ENCODE measurements at places on chromosomes 6 and 20.

- ATAC-seq = no peak
Observed at GRCh38 chr20:15439551-15439950, 1102.1 kb upstream of the FLRT3 start.

GRCh38 chr20:61576372-61576771 is 324.3 kb downstream of the CDH4 start:
- no peak for ATAC-seq

DNA sequence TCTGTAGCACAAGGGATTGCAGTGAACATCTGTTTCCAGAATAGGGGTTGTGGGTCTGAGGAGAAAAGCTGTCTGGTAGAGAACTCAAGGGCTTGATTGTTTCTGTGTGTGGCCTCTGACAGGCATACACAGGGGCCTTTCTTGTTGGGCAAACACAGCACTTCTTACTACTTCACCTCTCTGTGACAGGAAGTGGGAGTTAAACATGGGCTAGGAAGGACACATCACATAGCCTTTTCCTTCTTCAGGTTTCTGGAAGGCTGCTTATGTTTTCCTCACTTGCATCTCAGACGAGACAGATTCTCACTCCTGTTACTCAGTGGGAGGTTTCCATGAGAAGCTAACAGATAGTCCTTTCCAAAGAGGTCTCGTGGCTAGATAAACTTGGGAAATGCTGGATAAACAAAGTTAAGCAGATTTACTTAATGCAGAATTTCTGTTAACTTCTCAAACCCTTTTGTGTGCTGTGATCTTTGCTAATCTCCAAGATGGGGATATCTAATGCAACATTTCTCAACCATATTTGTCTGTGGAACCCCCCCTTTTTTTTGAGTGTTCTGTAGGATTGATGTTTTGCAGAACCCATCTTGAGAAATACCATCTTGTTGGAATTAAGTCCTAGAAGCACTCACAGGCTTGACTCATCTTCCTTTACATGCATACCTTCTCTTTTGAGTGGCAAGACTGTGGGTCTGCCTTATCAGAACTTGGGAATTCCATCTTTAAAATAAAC is 41.9 kb upstream of the RNF8 start:
- no peak for ATAC-seq

- no peak for ATAC-seq
Observed at GRCh38 chr6:147802459-147802858, 294.0 kb downstream of the SAMD5 start.

GRCh38 chr6:4313044-4313686 is 177.8 kb upstream of the ECI2 start:
- ATAC-seq = no peak

DNA sequence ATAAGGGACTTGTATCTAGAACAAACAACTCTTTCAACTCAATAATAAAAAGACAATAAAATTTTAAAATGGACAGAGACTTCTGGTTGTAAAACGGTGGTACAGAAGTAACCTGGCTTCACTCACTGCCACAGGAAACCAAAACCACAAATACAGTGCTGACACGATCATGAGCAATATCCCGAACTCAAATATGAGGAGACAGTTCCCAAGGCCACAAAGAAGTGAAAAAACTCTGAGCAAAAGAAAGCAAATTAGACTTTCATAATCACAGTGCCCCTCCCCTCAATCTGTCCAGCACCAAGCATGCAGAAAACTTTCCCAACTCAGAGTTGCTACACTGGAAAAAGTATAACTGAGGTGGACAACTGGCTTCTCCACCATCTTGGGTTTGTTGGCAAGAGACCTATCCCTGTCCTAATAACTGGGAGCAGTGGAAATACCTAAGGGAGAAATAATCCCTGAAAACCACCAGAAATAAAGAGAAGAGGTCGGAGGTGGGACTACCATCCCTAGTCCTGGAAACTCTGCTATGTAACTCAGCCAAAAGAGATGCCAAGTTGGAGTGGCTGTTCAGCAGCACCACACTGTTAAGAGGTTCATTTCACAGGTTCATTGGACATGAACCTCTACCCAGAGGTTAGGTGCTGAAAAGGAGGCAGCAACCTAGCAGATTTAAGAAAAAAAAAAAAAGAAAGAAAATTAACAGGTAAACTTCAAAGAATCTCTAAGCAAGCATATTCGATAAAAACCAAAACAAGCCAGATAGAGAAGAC is 55.5 kb downstream of the REV3L start:
- peak; percentile 81 for ATAC-seq

DNA sequence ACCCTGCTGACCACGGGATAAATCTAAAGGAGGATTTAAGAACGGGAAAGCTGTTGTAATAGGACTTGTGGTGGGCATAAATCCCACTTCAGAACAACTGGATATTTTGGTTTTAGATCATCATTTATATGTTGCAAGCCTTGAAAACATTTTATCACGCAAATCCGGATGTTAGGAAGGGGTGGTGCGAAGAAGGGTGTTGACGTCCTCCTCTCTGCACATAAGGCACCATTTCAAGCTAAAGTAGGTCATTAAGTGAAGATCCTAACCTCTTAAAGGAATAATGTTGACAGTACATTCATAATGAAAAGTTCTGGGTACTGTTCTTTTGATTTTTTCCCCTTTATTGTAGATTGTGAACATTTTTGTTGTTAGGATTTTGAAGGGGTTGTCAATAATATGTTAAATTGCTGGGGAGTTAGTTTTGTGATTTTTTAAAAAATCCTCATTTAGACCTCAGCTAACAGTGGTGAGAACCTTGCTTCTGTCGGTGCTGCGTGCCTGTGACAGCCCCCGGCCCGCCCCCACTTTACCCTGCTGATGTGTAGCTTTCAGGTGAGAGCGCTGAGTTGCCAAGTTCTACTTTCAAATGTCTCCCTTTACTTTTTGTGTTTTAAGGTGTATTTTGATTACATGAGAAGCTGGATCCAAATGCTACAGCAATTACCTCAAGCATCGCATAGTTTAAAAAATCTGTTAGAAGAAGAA is 88.8 kb downstream of the MAP3K4 start:
- ATAC-seq = no peak

- ATAC-seq = no peak
Observed at GRCh38 chr20:3547906-3548305, 77.1 kb downstream of the ATRN start.

DNA sequence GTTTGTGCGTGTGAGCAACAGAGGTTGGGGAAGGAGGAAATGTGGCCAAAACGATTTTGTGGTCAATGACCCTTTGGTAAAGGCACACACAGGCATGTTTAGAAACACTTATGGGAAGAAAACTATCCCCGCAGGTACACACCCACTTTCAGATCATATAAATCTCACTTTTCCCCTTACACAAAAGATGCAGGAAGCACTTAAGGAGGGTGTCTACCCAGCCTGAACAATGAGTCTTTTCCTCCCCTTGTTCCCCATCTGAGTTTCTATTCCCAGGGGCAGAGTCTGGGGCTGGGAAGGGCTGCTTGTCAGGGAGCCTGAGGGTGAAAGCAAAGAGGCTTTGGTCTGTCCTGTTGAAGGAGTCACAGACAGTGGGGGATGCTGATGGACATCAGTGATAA is 193.2 kb upstream of the SALL4 start:
- no peak for ATAC-seq

- ATAC-seq = no peak
Observed at GRCh38 chr6:50141100-50141499, 91.4 kb upstream of the DEFB112 start.

- ATAC-seq = no peak
Observed at GRCh38 chr6:118101831-118102345, 194.8 kb downstream of the SLC35F1 start.

GRCh38 chr6:158464483-158464882 is 95.4 kb upstream of the TMEM181 start:
- no peak for ATAC-seq

DNA sequence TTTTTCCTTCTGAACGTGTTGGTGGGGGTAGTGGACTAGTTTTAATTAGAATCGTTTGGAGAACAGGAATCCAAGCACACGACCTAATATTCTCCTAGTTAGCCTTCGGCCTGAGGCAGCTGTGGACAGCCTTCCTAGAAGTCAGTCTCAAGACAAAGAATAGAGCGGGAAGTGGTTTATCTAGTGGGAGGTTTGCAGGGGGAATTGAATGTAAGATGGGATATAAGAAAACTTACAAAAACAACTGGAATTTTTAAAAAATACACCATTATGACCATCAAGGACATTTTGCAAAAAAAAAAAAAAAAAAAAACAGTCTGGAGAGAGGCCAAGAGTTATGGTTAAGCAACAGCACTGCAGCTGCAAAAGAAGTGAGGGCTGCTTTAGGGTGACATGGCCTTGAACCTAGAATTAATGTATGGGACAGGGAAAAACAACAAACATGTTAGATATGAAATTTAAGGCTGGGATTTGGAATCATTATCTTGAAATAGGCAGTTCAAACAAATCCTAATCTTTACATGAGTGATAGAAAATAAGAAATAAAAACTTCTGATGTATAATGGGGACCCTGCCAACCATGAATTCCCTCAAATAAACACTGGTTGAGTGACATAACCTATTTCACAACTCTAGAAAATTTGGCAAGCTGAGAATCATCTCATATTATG is 40.2 kb downstream of the PLAGL1 start:
- no peak for ATAC-seq

GRCh38 chr20:1391640-1392442 is 1.0 kb downstream of the FKBP1A start:
- ATAC-seq = no peak

- no peak for ATAC-seq
Observed at GRCh38 chr6:125534430-125535263, 214.8 kb upstream of the HEY2 start.

- no peak for ATAC-seq
Observed at GRCh38 chr6:113644861-113645575, 212.1 kb upstream of the MARCKS start.

DNA sequence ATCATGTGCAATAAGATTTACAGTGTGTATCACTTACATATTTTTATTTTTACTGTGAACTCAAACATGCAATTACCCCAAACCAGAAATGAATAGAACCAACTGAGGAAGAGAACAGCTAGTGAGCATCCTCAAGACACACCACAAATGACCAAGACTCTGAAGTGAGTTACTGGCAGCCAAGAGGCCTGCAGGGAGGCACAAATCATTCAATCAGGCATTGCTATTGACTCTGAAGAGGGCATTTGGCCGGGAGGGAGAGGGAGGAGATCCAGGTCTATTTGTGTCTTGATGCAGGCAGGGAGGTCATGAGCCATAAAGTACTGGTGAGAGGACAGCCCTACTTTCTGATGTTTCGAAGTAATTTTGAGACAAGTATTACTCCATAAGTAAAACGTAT is 257.7 kb downstream of the BCKDHB start:
- no peak for ATAC-seq

DNA sequence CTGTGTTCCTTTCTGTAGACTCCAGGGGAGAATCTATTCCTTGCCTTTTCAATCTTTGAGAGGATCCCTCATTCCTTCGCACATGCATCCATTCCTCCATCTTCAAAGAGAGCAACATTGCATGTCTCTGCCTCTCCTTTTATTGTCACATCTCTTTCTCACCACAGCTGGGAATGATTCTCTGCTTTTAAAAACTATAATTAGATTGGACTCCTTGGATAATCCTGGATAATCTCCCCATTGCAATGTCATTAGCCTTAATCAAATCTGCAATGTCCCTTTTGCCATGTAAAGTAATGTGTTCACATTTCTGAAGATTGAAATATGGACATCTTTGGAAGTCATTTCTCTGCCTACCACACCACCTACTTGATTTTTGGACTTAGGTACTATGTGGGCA is 750.1 kb downstream of the COL12A1 start:
- no peak for ATAC-seq

DNA sequence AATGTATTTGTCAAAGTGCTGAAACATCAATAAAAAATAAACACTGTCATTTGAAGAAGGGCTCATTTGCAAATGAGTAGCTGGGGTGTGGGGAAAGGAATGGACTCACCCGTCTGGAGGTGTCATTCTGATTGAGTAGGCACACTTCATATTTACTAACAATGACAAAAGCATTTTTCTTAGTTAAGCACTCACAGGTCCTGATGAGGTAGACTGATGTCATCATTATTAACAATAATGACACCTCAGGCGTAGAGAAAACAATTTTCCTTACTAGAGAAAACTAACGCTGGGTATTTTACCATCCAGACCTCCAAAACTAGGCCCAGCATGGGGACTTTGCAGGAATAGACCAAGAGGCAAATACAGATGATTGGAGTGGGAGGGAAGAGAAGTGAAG is 76.0 kb downstream of the UNC5CL start:
- no peak for ATAC-seq

DNA sequence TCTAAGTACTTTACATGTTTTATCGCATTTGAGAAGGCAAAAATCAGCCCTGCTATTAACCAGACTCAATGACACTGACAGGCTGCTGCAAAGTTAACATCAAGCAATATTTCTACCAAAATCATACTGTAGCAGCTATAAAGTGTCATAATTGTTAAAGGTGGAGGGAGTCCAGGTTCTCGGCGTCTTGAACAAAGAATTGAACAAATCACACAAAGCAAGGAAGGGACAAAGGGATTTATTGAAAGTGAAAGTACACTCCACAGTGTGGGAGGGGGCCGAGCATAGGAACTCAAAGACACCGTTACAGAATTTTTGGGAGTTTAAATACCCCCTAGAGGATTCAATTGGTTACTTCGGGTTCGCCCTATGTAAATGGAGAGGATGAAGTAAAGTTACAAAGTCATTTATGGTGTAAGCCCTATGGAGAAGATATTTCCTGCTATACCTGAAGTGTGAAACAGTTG is 12.9 kb upstream of the ZNF391 start:
- no peak for ATAC-seq

GRCh38 chr6:112169541-112169940 is 82.2 kb downstream of the FAM229B start:
- ATAC-seq = no peak

DNA sequence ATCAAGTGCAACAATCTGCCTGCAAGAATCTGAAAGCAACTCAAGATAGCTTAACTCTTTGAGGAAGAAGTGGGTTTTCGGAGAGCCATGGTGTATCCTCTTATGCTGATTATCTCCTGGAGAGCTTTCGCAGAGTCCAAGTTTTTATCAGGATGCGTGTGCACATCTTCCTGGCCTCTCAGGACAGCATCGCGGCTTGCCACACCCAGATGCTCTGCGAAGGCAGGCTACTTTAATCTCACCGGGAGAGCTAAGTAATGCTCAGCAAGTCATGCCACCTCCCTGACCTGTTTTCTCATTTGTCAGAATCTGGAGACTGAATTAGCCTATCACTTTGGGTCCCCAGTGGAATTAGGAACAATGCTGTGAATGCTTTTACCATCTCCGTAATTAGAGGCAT is 52.9 kb downstream of the TTI1 start:
- ATAC-seq = no peak

GRCh38 chr6:13380761-13381160 is 52.4 kb upstream of the TBC1D7 start:
- ATAC-seq = no peak

GRCh38 chr6:92538275-92538674 is 881.1 kb downstream of the EPHA7 start:
- no peak for ATAC-seq

- ATAC-seq = no peak
Observed at GRCh38 chr20:50321797-50322480, 131.3 kb downstream of the CEBPB start.

GRCh38 chr6:43838276-43839036 is 68.4 kb downstream of the VEGFA start:
- no peak for ATAC-seq

GRCh38 chr6:12028213-12028612 is 16.1 kb downstream of the HIVEP1 start:
- ATAC-seq = no peak

GRCh38 chr6:111990214-111990613 is 63.7 kb upstream of the CCN6 start:
- peak; percentile 19 for ATAC-seq

Measured in activated CD4-positive, CD25-positive, alpha-beta regulatory T cell treated with anti-CD3 and anti-CD28 coated beads, Interleukin-2, amount 50 U/mL, for 24 hours (primary cell).